Calu3 (cell line): ENCODE measurements at places on chromosomes 1 and 21.

DNA sequence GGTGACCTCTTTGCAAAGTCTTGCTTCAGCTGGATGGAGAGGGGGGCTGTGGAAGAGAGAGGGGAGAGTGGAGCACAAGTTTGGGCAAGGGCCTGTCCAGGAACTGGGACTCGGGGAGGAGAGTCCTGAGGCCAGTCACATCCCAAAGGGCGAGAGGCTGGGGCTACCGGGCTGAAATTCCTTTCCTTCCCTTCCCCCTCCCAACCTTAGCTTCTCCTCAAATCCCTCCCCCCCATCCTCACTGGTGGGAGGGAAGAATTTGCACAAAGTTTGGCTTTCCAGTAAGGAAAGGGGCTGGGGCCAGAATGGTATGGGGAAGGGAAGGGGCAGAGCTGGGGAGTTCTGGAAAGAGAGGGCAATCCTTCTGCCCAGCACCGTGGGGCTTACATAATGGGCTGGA lies 854 bp downstream of the CNTN2 start:
- DNase-seq = no peak

- DNase-seq = no peak
Measured at GRCh38 chr1:214438075-214438474, 113.3 kb downstream of the PTPN14 start.

DNA sequence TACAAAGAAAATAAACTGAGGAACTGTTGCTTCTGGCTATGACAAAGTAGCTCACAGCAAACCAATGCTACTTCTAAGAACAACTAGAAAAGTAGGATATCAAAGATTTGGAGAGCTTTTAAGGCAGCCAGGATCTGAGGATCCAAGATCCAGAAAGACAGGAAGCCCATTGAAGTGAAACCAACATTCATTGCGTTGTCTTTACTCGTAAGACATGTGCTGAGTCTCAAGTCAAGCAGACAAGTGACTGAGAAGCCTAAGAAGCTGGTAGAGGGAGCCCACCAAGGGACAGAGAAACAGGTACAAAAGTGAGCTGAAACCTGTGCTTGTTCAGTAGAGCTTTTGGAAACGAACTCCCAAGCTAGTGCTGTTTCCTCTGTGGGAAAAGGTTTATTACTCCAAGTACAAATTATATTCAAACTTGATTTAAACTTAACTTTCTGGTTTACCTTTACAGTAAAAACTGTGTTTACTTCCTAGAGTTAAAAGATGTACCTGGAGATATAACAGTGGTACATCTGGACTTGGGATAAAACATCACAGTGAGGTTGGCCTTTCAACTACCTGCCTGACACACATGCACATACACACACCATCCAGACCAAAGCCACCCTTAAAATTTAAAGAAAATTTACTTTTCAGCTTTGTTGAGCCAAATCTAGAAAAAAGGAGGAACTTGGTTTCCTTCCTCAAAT lies 41.2 kb downstream of the NME7 start:
- peak; percentile 6 for DNase-seq

- DNase-seq = peak; percentile 44
Measured at GRCh38 chr1:110339407-110340206, 430 bp downstream of the RBM15 start.

DNA sequence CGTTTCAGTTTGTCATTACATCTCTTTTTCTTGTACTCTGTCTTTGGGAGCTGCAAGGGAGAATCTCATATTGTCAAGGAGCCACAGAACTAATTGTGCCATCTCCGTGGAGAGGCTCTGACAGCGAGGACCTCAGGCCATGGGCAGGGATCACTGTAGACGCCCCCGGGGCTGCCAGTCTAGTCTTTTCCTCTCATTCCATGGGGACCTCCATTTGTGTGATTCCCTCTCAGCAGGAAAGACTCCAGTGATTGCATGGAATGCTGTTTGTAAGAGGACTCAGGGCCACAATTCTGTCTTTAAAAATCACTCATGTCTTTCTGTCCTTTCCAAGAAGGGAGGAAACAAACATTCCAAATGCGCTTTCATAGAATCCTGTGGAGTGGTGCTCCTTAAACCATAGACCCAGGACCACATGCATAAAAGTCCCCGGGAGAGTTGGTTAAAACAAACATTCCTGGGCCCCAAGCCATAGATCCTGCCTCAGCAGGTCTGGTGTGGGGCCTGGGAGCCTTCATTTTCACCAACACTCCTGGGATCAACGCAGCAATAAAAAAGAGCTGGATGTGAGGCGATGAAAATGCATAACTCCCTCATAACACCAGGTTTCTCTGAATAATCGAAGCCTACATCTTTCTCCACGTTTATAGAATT lies 104.5 kb downstream of the ZP4 start:
- no peak for DNase-seq

- no peak for DNase-seq
Measured at GRCh38 chr1:202306535-202307345, 35.0 kb downstream of the UBE2T start.

DNA sequence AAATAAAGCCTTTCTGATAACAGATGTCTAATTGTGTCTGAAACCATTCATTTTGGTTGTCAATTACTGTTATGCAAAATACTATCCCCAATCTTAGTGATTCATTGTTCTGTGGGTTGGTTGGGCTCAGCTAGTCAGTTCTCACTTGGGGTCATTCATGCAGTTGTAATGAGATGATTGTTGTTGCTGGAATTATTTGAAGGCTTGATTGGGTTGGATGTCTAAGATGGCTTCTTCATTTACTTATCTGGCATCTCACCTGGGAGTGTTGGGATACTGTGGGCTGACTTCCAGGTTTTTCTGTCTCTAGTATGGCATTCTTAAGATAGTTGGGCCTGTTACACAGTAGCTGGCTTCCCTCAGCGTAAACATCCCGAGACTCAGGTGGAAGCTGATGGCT lies 217.8 kb upstream of the B3GALT2 start:
- no peak for DNase-seq

GRCh38 chr1:147545133-147545532 lies 3.8 kb downstream of the BCL9 start:
- DNase-seq = peak; percentile 82

DNA sequence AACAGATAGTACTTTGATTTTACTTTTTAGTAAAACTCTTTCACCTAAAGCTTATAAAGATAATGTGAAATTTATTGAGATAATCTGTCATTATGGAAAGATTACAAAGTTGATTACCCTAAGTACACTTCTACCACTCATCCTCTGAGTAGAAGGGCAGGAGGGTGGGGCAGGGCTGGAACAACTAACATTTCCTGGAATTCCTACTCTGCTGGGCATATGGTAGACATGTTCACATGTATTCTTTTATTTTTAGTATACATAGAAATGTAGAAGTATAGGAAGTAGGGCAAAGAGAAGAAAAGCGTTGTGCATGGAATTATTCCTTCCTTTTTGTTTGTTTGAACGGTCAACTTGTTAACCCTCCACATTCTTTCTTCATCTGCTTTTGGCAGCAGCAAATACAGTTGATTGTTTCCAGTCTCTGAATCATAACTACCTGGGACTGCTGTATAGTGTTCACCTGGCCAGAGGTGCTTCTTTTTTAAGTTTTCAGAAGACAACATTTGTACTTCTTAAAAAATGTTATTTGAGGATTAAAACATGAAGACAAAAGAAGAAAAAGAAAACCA lies 85.1 kb downstream of the POU2F1 start:
- DNase-seq = no peak

GRCh38 chr1:10794724-10795275 lies 1.6 kb downstream of the CASZ1 start:
- peak; percentile 24 for DNase-seq

DNA sequence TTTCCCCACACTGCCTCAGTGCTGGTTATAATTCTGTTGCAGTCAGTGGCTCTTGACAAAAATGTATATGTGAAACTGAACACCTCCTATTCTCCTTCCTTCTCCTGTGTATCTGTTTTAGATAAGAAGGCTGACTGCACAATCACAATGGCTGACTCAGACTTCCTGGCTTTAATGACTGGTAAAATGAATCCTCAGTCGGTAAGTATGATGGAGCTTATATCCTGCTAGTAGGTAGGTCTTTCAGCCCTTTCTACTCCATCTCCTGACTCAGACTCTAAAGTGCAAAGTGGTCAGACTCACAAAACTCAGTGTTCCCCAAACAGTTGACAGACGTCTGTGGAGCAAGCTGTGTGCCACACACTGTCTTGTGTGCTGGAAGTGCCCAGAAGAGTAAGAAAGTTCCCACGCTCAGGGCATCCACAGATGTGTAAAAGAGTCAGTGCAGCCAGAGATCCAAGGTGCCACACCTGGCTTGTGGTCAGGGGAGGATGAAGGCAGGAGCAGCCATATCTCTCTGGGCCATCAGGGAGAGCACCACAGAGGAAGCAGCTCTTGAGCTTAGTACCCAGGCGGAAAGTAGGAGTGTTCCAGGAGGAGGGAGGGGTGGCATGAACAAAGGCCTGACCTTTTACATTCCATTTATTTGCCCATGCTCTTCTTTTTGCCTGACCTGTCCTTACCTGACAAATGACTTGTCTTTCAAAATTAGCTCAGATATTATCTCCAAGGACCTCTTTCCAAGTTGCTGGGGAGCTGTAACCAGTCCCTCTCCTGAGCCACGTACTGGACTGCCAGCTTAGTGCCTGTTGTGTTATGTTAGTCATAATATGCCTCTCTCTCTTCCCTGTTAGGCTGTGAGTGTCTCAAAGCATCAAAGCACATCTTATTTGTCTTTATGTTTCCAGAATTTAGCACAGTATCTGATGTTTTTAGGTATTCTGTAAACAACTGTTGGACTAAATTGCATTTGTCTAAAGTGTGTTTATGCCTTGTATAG lies 14.0 kb upstream of the PODN start:
- DNase-seq = no peak

DNA sequence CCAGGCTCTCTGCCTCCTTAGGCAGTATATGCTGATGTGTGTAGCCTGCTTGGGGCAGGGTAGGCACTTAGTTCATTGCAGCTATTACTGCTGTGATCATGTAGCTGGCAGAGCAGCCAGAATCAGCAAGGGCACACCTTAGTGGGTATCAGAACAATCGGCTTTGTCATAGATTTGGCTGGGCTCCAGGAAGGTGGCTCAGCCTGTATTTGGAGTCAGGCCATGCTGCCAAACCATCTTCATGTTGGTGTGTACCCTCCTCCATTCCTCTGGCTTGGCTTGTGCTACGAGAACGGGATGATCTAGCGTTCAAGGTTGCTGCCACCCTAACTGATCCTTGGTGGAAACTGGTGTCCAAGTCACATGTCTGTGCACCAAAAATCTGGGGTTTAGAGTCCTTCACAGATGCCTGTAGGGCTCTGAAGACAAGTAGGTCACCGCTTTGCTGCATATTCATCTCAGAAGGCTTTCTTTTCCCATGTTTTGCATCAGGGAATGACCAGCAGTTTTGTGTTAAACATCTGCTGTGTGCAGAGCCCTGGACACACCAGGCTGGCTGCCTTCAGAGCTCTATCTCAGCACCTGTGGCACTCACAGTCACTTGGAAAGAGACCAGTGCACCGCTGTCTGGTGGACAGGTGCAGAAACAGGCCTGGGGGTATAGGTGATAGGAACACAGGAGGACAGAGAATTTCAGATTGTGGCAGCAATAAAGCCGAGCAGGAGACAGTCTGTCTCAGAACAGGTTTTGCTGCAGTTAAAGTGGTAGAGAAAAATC lies 23.7 kb downstream of the VANGL1 start:
- DNase-seq = peak; percentile 62

GRCh38 chr1:96487394-96487793 lies 234.2 kb upstream of the PTBP2 start:
- peak; percentile 44 for DNase-seq

- DNase-seq = no peak
Measured at GRCh38 chr1:215472723-215473122, 94.4 kb upstream of the KCTD3 start.

DNA sequence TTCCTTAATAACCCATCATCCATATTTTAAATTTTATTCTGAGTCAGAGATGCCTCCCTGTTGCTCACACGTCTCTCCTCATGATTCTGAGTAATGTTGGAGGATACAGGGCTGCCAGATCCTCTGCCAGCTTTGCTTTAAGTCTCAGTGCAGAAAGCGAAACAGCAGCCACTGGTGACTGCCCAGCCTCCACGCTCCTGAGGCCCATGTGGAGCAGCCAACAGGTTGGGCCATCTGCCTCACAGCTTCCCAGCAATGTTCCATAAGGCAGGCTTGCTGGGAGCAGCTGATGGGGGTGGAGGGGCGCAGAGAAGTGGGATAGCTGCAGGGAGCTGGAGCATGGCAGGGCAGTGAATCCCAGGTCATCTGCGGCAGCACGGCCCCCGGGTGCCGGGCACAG lies 104.2 kb downstream of the IGSF21 start:
- DNase-seq = no peak

DNA sequence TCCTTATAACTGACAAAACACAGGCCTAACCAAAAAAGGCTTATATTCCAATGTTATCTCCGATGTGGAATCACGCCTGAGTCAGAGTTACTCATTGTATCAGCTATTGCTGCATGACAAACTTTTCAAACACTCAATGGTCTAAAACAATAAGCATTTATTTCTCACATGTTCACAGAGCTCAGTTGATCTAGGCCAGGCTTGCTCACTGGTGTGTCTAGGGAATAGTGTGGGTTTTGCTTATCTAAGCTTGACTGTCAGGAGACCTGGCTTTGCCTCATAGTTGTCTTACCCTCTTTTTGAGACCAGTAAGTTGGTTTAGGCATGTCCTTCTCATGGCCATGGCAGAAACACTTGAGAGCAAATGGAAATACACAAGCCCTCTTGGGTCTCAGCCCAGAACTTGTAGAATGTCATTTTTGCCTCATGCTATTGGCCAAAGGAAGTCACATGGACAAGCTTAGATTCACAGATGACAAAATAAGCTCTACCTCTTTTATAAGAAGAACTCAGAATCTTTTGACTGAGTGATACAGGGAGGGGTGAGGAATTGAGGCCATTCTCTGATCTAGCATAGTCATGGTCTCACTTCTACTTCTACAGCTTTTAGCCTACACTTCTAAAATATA lies 130.8 kb downstream of the HMCN1 start:
- no peak for DNase-seq

DNA sequence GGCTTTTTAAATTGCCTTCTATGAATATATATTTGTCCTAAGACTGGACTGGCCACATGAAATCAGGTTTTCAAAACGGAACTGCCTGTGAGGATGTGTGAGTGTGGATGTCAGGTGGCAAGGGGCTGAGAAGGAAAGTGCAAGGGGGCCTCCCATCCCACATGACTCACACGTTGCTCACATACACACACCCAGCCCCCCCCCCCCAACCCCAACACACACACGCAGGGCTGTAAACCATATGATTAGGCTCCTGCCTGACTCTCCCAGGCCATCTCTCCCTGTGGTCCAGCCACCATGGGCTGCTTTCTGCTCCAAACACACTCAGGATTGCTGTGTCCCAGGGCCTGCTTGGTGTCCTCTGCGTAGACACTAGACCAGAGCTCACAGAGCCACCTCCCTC lies 22.4 kb downstream of the DEGS1 start:
- no peak for DNase-seq

DNA sequence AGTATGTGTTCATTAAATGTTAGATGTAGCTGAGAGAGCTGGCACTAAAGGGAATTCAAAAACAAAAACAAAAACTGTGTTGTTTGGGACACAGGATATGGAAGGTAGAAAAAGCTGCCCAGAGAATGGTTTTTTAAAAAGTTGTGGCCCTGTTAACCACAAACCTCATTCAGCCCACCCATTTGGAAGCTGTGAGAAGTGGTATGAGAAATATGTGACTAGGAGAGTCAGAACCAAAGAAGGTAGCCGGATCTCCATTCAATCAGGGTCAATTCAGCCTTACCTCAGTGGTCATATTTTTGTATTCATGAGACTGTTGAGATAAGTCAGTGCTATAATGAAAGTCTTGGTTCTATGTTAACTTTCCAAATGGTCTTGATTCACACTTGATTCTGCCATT lies 29.8 kb upstream of the CACYBP start:
- no peak for DNase-seq
